Cortex of kidney (tissue), 1 donor: ENCODE measurements at places on chromosomes 16 and 17.

DNA sequence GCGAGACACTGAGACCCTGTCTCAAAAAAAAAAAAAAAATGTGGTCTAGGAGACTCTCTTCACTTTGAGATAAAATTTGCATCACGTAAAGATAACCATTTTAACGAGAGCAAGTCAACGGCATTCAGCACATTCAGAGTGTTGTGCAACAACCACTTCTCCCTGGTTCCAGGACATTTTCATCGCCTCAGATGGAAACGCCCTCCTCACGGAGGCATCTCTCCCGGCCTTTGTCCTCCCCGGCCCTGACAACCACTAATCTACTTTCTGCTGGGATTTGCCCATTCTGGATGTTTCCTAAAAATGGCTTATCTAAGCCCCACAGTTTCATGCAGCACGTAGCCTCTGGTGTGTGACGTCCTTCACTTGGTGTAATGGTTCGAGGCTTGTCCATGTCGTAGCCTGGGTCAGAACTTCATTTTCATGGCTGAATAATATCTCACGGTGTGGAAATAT is 6.4 kb upstream of the NPRL3 start:
- DNase-seq = no peak

- DNase-seq = no peak
These were observed 25.6 kb upstream of the BHLHA9 start for GRCh38 chr17:1244606-1245012.

DNA sequence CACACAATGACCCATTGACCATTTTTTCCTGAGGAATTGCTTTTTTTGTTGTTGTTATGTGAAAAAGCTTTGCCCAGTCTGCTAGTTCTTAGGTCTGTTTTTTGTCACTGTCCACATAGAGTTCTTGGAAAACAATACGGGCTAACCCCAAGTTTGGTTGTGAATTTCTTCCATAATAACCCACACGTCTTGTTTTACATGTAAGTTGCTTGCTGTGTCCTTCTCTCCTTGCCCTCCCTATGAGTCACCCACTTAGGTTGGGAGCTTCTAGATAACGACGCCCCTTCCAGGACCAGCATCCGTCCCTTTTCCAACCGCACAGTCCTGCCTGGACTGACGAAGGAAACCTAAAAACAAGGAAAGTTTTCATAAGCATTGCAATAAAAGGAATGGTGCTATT is 175.3 kb upstream of the HS3ST3A1 start:
- no peak for DNase-seq

GRCh38 chr17:14222611-14223010 is 14.1 kb downstream of the CDRT15 start:
- DNase-seq = no peak

DNA sequence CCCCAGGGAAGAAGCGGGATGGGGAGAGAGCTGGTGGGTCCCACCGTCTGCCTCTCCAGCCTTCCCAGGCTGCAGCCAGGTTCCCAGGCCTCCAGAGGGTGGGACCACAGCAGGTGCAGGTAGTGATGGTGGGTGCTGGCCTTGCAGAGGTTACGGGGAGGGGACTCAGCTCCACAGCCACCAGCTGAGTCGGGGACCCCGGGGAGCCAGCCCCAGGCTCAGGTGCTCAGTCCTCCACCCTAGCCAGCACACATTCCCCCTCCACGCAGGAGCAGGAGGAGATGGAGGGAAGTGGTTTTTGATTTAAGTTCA is 5.0 kb downstream of the TP53I13 start:
- DNase-seq = no peak
